RPMI7951 (cell line): ENCODE measurements at places on chromosomes 3 and 15. TPM values are rescaled to one million over a fixed set of nuclear protein-coding genes. Genes with fewer than 3 reads are reported as not detected.

- DNase-seq: no peak
Measured at GRCh38 chr3:88434001-88434400, 284.2 kb downstream of the C3orf38 start.

GRCh38 chr3:29156086-29156715 is 124.7 kb upstream of the RBMS3 start:
- DNase-seq: peak; percentile 31

DNA sequence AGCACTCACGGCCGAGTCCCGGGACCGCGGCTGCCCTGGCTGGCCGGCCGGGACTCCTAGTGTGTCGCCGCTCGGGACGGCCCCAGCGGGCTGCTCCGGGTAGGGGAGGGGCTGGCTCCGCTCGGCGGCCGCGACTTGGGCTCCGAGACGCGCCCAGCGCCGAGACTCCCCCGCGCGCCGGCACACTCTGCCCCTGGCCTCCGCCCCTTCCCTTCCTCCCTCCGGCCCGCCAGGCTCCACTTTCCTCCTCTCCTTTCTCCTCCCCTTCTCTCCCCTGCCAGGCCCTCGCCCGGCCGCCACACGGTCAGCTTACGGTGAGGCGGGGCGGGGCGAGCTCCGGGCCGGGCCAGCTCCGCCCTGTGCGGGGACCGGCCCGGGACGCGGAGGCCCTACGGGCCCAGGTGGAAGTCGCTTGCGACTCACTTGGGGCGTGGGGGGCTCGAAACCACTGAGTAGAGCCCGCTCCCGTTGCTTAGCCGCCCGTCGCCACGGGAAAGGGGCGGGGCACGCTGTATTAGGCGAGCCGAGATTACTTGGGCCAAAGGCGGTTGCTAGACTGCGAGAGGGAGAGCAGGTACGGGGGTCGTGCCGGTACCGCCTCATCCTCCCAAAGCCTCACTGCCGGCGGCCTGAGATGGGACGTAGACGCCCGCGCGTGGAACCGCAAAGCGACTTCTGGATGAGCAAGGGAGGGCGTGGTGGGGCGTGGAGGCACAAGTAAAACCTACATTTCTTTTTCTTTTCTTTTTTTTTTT is at the start of gene ITGB5:
Gene ITGB5, minus strand, starts transcription at position 189 of the 755 bp plus-strand sequence. CDS start 365 bp downstream, outside the sequence.
- peak; percentile 89 for DNase-seq

DNA sequence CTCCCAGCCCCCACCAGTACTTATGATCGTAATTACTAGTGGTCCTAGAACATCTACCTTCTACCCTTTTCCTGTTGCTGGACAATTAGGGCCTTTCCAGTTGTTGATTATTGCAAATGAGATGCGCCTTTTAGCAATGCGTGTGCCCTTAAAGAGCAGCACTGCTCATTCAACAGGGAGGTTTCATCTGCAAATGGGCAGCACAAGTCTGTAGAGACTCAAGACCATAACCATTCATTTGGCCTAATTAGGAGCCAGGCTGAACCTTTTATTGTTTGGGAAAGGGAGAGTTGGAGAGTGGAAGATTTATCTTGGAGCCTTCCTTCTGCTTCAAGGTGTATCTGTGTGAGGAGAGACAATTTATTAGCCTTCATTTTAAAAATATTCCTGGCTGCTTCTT is 42.3 kb downstream of the BOC start:
- DNase-seq: no peak

The SMARCC1 gene
- 35.6 and 38.7 TPM in 2 replicates for total RNA-seq
